Stimulated activated CD4-positive, alpha-beta T cell treated with anti-CD3 and anti-CD28 coated beads, Interleukin-15, amount 100 ng/mL, for 1 hour (primary cell): ENCODE measurements at places on chromosomes 12 and 14.

DNA sequence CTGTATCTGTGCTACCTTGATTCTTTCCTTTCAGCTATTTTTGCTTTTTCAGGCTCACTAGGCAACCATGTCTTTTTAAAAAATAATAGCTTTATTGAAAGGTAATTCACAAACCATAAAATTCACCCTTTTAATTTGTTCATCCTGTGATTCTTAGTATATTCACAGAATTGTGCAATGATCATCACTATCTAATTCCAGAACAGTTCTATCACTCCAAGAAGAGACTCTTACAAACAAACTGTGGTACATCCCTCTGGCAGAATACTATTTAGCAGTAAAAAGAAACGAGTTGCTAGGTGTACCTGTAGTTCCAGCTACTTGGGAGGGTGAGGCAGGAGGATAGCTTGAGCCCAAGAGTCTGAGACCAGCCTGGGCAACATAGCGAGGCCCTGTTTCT, 14.8 kb downstream of the CREBL2 start:
- no peak for DNase-seq

DNA sequence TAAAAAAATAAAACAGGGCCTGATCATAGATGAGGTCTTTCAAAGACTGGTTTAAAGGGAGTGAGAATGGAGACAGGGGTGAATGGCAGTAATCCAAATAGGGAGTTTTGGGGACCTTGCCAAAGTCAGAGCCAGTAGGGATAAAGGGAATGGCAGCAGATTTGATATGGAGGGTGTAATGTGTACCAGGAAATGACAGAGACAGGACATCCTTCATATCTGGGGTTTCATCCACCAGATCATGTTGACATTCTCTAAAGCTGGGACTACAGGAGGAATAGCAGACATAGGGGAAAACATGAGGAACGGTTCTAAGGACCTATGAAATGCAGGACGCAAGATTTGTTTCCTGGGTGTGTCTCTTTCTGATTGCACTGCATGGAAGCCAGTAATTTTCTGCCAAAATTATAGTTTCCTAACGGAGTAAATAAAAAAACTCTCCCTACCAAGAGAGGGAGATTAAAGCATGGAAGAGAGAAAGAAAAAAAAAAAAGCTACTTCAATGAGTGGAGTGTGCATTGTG, 169.9 kb downstream of the PRKD1 start:
- no peak for DNase-seq

GRCh38 chr14:51607711-51608110, 44.0 kb upstream of the FRMD6 start:
- DNase-seq = no peak

DNA sequence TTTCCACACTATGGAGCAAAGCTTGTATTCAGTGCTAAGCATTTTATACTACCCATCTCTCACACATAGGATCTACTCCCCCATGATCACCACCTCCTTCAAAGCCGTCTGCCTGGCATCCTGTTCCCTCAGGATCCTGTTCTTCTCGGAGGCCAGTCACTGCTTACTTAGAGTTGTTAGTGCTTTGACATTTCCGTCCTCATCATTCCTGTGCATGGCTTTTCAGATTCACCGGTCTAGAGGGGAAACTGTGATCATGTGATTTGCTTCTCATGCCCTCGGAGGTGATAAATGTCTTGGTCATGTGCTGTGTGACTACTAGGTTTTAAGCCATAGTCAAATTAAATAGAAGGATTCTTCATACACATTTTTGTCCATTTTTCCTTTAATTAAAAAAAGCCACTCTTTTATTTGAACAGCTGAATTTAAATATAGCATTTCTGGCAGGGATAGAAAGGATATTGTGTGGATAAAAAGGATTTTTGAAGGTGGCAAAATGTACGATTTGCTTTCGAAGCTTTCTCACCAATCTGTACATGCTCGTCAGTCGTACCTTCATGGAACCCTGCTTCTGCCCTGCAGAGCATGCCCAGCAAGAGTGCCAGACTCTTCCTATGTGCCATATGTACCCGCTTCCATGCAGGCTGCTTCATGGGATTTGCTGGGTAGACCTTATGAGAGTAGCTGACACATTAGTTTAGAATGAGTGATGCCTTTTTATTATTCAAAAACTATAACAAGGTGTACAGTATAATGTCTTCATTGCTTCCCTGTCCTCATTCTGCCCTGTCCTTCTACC, 53.3 kb downstream of the BMAL2 start:
- DNase-seq = no peak

GRCh38 chr14:37466623-37467088, 128.4 kb downstream of the FOXA1 start:
- no peak for DNase-seq

DNA sequence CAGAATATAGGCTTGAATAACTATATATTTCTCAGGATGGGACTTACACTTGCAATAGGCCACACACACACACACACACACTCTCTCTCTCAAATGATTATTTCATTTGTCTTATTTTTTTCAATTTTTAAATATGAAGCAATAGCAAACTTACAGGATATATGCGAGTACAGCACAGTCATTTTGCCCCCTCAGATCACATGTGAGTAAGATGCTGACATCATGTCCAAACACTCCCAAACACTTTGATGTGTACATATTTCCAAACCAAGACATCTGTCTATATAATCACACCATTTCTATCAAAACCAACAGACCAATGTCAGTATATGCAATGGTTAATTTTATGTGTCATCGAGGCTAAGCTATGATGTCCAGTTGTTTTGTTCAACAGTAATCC, 1535.9 kb upstream of the FLRT2 start:
- DNase-seq = no peak

- DNase-seq = no peak
Measured at GRCh38 chr14:93648440-93649168, 139.7 kb downstream of the PRIMA1 start.

DNA sequence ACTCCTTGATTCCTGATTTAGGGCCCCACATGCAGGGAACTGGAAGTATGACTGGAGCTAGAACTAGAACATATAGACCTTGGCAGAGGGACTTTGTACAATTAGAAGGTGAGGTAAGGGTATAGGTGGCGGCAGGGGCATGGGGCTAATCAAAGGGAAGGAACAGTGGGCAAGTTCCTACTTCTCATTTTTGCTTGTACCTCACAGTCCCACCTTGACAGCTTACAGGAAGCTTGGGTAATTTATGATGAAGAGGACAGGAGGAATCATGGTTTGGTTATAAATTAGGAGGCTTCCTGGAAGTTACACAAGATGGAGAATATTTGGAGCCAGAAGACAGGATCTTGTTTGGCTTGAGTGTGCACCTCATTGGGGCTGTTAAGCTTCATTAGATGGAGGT, 33.4 kb downstream of the SUSD6 start:
- DNase-seq = no peak

- DNase-seq = no peak
Measured at GRCh38 chr14:100653409-100653808, 66.2 kb upstream of the BEGAIN start.

- DNase-seq = no peak
Measured at GRCh38 chr14:20347747-20348146, 4.3 kb downstream of the PARP2 start.

DNA sequence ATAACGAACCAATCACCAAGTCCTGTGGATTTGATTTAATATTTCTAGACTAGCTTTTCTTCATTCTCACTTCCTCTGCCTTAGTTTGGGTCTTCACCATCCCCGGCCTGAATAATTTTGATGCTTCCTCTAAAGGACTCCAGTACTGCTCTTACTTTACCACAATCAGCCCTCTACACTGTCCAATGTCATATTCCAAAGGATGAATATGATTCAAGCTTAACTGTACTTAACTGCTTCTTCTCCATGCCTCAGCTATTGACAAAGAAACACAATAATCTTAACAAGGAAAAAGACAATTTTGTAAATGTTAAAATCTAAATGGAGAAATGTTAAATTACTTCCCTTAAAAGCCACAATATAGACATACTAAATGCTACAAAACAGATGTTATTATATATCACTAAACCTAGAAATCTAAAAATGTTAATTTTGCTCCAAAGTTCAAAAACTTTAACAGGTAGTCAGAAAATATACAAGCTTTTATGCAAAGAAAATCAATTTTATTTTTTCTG, 70.2 kb downstream of the STXBP6 start:
- no peak for DNase-seq

- DNase-seq = no peak
Measured at GRCh38 chr14:100712490-100712889, 14.2 kb upstream of the DLK1 start.

GRCh38 chr14:104019029-104019428, 66.5 kb upstream of the ASPG start:
- DNase-seq = no peak

GRCh38 chr12:121975021-121975420, 46.7 kb upstream of the BCL7A start:
- no peak for DNase-seq

- DNase-seq = no peak
Measured at GRCh38 chr14:84254290-84254689, 1275.7 kb upstream of the FLRT2 start.

DNA sequence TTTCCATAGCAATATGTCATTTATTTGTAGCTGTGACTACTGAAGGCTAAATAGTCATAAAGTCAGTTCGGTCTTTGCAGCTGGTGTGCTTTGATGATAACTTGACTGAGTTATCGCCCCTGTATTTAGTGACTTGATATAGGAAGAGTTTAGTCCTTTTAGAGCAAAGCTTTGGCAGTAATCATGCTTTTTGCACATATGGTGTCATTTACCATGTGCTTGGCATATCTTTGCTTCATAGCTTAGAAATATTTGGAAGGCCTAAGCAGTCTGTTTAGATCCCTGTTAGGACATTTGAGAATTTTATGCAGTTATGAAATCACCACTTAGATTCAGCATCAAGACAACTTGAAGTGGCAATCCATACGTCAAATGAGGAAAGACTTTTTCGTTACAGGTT, 31.6 kb downstream of the POLR3B start:
- no peak for DNase-seq

- DNase-seq = no peak
Measured at GRCh38 chr12:52513736-52514135, 6.5 kb downstream of the KRT5 start.

GRCh38 chr14:68232300-68233055, 412.9 kb downstream of the RAD51B start:
- no peak for DNase-seq

DNA sequence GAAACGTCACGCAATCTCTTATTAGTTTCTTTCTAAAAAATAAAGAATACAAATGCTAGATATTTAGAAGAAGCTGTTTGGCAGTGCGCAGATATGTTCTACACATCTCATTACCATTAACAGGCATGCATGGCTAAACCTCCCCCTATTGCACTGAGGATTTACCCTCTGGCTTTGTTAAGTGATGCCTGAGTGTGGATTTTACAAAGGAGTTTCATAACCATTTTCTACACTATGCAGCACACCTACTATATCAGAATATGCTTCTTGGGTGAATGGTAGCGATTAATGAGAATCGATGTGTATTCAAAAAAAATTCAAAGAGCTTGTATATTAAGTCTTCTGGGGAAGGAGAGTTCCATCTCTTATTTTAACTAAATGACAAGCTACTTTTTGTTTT, 1.1 kb upstream of the RMST start:
- no peak for DNase-seq

- no peak for DNase-seq
Measured at GRCh38 chr14:89858089-89858488, 96.4 kb downstream of the EFCAB11 start.

DNA sequence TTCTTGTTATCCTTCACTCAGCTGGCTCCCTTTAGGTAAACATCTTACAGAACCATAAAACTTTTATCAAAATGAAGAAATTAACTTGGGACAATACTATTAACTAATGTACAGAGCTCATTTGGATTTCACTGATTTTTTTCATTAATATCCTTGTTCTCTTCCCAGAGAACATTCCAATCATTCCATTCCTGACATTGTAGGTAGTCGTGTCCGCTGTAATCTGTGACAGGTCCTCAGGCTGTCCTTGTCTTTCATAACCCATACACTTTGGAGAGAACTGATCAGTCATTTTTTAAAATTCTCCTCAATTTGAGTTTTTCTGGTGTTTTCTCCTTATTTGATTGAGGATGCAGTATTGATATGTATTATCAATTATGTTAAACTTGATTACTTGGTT, 916.8 kb downstream of the GALC start:
- no peak for DNase-seq

- DNase-seq = no peak
Measured at GRCh38 chr12:3772380-3772779, 19.5 kb upstream of the CRACR2A start.

DNA sequence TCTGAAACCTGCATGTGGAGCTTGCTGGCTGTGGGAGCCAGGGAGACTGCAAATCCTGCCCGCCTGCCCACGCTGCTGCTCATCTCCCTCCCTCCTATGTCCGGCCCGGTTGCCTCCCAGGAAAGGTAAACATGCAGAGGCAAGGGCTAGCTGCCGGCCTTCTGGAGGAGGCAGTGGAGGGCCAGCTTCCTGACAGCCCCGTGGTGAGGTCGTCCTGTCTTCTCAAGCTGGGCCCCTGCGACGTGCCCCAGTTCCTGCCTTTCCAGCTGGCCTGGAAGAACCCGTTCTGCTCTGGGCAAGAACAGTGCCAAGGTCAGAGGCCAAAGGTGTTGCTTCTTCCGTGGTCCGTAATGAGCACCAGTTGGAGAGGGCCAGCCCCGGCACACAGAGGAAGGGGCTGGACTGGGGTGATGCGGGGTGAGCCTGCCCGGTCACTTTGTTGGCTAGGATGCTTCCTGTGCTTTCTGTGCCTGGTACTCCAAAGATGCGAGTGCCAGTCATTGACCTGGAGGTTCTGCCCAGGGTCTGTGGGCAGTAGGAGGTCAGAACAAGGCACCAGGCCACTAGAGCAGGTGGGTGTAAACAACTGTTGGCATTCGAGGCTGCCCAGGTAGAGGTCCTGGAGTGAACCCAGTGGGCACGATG, 25.3 kb downstream of the TPCN1 start:
- DNase-seq = no peak

DNA sequence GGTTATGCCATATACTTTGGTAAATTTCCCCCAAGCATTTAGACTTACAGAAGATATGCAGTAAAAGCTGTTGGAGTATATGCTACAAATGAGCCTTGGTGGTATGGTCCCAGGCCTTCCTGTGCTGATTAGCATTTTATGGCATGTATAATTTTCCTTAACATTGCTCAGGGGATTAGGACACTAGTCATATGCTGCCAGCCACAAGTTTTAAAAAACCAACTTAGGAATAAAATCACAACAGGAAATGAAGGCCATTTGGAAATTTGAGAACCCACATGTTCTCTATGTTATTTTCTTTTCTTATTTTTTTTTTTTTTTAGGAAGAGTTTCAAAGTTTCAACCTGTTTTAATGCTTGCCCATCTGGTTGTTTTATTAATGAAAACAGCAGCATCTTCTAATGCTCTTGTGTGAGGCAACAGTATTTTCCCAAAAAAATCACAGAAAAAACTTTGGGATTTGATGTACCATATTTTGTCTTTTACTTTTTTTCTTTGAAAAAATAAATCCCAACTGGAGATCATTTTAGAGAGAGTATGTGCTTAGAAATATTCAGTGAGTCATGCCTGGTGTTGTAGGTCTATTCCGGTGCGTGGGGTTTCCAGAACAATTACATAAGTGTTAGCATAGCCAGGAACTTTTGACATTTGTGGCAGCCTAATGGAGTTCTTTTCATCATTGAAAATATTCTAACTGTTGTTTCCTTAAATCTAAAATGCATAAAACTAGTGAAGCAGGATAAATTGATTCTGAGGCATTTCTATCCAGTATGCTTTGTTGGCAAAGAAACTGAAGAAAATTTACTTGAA, 21.7 kb upstream of the DUSP6 start:
- no peak for DNase-seq
